ENCODE measurements at places on chromosomes 6 and 20.

DNA sequence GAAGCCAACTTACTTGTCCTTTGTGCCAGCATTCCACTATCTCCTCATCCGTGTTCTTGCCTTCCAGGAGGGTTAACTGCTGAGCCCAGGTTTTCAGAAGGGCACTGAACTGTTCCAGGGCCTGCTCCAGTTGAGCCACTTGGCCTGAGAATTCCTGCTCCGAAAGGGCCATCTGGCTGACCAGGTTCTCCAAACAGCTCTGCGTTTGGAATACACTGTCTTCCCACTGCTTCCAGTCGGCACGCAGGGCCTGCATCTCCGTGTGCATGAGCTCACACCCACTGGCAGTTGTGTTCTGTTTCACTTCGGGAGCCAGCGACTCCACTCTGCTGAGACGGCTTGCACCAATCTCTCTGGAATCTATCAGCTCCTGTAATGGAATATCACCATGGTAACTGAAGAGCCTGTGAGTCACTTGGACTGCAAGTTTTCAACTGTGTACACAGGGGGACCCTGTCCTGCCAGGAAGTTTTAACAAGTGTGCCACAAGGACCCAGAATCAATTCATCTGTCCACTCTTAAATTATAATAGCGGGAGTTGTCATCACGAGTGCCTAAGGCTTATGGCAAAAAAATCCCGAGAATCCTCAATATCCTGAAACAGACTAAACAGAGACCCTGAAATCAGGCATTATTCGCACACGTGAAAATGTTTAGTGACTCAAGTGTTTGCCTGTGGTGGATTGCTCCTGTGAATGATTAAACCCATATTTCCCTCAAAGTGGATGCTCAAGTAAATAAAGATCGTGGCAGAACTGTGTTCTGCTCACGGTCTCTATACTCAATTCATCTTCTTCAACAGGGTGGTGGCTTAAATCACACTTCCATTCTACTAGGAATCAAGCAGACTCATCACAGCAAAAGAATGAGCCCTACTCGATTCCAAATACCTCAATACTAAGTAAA, 255.9 kb downstream of the SYNE1 start:
- no peak for DNase-seq

GRCh38 chr20:20003031-20003954, 13.9 kb upstream of the NAA20 start:
- peak; percentile 6 for DNase-seq

DNA sequence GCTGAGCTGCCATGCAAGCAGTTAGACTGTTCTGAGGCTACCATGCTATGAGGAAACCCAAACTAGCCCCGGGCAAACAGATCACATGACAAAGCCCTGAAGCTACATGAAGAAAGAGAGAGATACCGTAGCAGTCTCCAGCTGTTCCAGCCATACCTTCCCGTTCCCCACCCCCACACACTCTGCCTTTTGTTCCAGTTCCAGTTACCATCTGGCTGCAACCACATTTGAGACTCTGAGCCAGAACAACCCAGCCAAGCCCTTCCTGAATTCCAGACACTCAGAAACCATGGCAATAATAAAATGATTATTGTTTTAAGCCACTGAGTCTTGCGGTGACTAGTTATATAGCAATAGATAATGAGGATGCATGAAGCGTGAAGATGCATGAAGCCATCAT, 28.3 kb downstream of the RIN2 start:
- DNase-seq, result no peak

DNA sequence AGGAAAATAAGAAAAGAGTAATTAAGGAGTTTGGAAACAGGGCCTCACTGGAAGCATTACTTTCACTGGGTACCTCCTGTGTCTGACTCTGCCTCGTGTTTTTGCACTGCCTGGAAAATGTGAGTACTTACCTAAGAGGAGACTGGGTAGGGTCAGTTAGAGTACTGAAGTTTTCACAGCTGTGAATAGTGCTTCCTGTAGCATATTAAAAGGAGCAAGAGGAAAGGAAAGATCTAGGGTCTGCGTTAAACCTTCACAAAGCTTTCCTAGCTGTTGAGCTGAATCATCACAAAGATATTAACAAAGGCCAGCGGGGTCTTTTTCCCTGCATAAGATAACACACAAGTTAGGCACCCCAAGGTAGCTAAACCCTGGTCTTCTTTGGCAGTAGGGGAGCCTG, 82.3 kb downstream of the MLIP start:
- no peak for DNase-seq

- DNase-seq, result no peak
Measured at GRCh38 chr6:70470016-70470415, 56.7 kb downstream of the FAM135A start.

DNA sequence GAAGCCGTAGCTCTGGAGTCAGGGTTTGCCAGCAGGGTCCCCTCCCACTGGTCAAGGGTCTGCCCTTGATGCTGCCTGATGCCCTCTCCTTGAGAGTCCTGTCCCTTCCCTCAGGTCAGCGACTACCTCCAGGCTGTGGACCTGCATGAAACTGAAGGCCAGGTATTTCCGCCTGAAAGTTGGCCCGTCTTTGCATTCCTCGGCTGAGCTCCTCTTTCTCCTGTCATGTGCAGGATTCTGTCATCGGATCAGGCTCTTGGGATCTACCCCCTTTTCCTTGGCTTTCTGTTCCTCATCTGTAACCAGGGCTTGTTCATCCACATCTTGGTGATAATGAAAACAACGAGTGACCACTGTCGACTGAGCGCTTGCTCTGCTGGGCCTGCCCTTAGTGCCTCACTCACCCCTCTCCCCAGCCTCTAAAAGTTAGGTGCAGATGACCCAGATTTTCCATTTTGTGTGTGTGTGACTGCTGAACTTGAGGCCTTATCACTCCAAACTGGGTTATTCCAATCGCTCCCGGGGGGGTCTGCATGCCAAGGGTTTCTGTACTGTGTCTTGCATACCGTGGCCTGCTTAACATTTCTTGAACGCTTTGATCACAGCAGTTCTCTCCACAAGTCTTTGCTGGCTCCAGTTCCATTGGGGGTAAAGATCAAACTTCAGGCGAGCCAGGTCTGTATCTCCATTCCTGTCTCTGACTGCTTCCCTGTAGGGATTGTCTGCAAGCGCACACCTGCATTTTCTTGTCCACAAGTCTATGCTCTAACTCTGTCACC, 81.6 kb downstream of the DTD1 start:
- DNase-seq, result no peak

DNA sequence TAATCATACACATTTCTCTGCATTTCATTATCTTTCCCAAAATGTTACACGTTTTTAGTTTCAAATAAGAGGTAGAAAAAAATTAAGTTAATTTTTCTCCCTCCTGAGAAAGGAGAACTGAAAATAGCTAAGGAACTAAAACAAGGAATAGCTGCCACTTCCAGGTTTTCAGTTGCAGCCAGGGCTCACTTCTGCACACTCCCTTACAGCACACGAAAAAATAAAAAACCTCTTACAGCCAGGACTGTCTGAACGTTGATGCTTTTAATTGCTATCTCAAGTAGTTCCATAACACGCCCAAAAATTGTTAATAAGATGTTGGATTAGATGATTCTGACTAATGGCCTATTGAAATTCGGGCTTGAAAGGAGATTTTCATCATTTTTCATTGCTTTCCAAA, 153.7 kb upstream of the THBS2 start:
- no peak for DNase-seq

GRCh38 chr6:155444952-155445903, 10.4 kb downstream of the NOX3 start:
- peak; percentile 51 for DNase-seq

GRCh38 chr6:38638941-38639497, 710 bp downstream of the BTBD9 start:
- DNase-seq, result peak; percentile 48

- DNase-seq, result no peak
Measured at GRCh38 chr6:17870300-17871188, 116.9 kb downstream of the KIF13A start.

DNA sequence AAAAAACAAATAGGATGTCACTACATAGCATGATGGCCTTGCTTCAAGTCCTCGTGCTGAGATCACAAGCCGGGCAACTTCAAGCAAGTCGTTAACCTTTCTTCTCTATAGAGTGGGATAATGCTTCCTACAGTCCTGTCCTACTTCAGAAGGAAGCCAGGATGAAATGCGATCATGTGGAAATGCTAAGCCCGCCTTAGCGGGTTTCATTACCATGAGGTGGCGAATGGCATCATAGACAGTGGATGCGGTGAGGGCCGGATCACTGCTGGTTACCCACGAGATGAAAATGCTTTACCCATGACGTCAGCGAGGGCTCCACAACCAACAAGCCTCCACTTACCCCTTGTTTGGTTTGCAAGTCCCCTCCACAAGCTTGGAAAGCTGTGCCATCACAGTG, 206.4 kb downstream of the TBXT start:
- DNase-seq, result no peak

DNA sequence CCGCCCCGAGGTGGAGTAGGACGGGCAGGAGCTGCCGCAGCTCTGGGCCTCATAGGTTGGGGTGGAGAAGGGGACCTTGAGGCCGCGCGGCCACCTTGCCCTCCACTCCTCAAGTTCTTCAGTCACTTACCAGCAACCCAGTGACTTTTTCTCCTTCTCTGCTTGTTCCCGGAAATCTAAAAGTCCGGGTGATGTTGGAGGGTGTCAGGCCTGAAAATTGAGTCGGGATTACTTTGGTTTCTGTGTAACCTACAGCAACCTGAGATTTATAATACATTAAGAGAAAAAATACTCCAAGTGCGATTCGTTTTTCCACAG, 338 bp downstream of the RWDD1 start:
- no peak for DNase-seq

- no peak for DNase-seq
Measured at GRCh38 chr6:24448396-24448795, 41.0 kb downstream of the GPLD1 start.

- DNase-seq, result no peak
Measured at GRCh38 chr20:36881331-36881730, 5.4 kb downstream of the TLDC2 start.

- peak; percentile 24 for DNase-seq
Measured at GRCh38 chr20:20734475-20734948, 22.1 kb upstream of the RALGAPA2 start.

DNA sequence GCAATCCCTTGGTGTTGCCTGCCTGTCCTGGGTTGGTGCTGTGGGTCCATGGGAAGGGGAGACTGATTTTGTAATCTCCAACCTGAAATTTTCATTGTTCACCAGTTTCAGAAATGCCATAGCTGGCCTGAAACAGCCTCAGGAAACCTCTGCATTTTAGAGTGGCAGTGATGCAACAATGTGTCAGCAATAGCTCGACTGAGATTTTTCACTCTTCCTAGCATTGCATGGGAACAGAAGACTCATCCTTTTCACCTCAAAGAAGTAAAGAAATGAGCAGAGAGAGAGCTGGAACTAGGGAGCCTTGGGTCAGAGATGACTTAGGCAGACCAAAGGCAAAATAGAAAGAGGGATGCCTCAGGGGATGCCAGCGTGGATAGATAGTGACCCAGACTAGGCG, 23.7 kb upstream of the TMEM14A start:
- peak; percentile 11 for DNase-seq

DNA sequence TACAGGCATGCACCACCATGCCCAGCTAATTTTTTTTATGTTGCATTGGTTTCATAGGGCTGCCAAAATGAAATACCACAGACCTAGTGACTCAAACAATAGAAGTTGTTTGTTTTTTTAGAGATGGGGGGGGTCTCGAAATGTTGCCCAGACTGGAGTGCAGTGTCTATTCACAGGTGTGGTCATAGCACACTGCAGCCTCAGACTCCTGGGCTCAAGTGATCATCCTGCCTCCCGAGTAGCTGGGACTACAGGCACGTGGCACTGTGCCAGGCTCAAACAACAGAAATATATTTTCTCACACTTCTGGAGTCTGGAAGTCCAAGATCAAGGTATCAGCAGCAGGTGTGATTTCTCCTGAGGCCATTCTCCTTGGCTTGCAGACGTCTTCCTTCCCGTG, 6.6 kb upstream of the SLC16A10 start:
- no peak for DNase-seq

- DNase-seq, result no peak
Measured at GRCh38 chr20:25486377-25486776, 78.9 kb downstream of the GINS1 start.

DNA sequence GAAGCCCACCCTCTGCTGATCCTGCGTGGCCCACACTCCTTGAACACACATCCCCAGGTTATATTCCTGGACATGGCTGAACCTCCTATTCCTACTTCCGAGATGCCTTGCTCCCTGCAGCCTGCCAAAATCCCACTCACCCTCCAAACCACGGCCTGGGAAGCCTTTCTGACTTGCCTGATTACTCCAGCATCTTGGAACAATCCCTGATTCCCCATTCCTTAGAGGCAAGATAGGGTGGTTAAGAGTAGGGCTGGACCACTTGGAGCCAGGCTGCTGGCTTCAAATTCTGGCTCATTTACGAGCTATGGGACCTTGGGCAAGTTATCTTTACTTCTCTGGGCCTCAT, 45.9 kb upstream of the CDH22 start:
- no peak for DNase-seq

DNA sequence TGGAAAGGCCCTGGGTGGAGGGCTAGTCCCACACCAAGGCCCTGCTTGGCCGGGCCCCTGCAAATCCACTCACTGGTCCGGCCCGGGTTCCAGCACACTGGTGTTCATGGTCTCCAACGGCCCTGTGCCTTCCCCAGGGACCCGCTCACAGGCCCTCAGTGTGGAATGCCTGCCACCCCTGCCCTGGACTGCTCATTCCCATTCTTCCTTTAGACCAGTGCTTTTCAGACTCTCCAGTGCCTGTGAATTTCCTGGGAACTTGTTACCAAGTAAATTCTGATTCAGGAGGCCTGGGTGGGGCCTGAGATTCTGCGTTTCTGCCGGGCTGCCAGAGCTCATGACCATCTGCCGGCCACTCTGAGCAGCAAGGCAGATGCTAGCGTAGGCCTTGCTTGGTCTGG, 5.7 kb upstream of the PXDC1 start:
- DNase-seq, result no peak

- no peak for DNase-seq
Measured at GRCh38 chr6:92777146-92777740, 642.1 kb downstream of the EPHA7 start.

GRCh38 chr6:120681204-120681603, 653.1 kb downstream of the TBC1D32 start:
- DNase-seq, result no peak

GRCh38 chr20:17841751-17842215, 126.8 kb downstream of the SNX5 start:
- no peak for DNase-seq

DNA sequence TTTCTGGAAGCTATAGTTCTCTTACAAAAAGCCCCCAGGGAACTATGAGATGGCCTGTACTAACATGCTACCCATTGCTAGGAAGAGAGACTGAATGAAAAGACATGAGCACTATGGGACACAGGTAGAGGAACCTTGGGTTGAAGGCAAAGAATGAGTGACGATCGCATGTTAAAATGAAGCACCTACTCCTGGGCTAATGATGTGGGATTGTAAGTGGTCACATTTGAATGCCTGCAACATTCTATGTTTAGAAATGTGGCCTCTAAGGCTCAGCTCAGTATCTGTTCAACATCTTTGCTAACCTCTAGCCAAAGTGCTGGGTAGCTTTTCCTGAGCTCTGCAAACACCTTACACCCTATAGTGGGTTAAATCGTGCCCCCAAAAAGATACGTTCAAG, 5.2 kb upstream of the ZC3H12D start:
- DNase-seq, result no peak

Data from activated CD4-positive, alpha-beta T cell treated with anti-CD3 and anti-CD28 coated beads, Interleukin-2, amount 50 U/mL, for 16 hours (primary cell).